Karpas-422 (cell line): ENCODE measurements at places on chromosomes 3 and 15. TPM values are rescaled to one million over a fixed set of nuclear protein-coding genes. Genes with fewer than 3 reads are reported as not detected.

LRRC34 gene
- total RNA-seq, result 10.0 and 11.8 TPM in 2 replicates

MYZAP gene
- not detected in 2 replicates for total RNA-seq

SYNPR gene
- not detected in 2 replicates for total RNA-seq

GRK7 gene
- total RNA-seq, result not detected in 2 replicates

GPR149 gene
- not detected in 2 replicates for total RNA-seq

IGF2BP2 gene
- 0.18 and 0.67 TPM in 2 replicates for total RNA-seq

GNAT1 gene
- not detected in 2 replicates for total RNA-seq

SLC51A gene
- total RNA-seq, result not detected in 2 replicates

C3orf49 gene
- total RNA-seq, result not detected in 2 replicates

ABHD2 gene
- 28.3 and 43.6 TPM in 2 replicates for total RNA-seq

ASB14 gene
- 0.04 TPM in 1 of 2 replicates, not detected in the other for total RNA-seq

POLR2M gene
- total RNA-seq, result 221 and 672 TPM in 2 replicates

ISLR2 gene
- total RNA-seq, result not detected in 2 replicates

LMAN1L gene
- total RNA-seq, result 3.3 and 4.3 TPM in 2 replicates

ZBED2 gene
- not detected in 2 replicates for total RNA-seq

DNA sequence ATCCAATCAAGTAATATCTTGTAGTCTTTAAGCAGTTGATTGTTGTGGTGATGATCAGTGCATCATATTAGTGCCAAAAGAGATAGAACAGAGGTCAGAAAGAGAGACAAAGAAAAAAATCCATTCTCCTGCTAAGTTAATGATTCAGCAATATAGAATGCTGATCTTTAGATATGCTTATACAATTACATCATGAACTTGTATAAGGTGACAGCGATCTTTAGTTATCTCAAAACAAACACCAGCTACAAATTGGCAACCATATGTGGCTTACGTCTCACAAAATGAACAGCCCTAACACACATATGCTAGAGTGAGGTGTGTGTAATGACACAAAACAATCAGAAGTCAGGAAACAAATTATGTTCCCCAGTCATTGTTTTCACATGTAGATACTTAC, 12.5 kb downstream of the LSAMP start:
- no peak for DNase-seq
- H3K27ac ChIP-seq, result no peak overlapping the region
- H3K4me1 ChIP-seq, result no peaks in the 10 kb centered on the region
- H3K36me3 ChIP-seq, result no peaks in the 10 kb centered on the region
- no peak overlapping the region for H3K4me3 ChIP-seq
- no peaks in the 10 kb centered on the region for H3K27me3 ChIP-seq

DNA sequence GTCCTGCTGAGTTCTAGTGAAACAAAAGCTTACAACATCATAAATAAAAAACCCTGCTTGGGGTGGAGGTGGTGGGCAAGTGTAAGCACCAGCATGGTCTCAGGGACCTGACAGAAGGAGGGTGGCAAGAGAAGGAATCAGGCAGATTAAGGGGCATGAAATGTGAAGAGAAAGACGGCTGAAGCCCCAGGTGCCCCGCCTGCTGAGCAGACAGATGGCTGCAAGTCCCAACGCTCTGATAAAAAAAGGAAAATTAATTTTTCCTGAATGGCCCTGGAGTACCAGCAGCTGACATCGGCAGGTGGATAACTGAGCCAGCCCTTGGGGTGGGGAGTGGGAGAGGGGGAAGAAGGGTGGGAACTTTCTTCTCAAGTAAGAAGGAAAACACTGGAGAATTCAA, 137.9 kb downstream of the XXYLT1 start:
- H3K4me1 ChIP-seq, result peaks cover 10% of the 10 kb centered on the region
- DNase-seq, result no peak
- no peak overlapping the region for H3K27ac ChIP-seq

DNA sequence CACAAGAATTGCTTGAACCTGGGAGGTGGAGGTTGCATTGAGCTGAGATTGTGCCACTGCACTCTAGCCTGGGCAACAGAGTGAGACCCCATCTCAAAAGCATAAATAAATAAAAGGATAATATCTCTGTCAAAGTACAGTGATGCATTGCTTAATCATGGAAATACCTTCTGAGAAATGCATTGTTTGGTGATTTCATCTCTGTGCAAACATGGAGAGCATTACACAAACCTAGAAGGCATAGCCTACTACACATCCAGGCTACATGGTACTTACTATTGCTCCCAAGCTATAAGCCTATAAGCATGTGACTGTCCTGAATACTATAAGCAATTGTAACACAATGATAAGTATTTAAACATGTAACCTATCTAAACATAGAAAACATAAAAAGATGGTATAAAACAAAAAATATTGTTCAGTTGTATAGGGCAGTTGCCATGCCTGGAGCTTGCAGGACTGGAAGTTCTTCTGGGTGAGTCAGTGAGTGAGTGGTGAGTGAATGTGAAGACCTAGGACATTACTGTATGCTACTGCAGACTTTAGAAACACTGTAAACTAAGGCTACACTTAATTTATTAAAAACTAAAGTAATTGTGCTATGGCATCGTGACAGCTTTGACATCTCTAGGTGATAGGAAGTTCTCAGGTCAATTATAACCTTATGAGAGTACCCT, 93.6 kb upstream of the SNRPN start:
- no peak overlapping the region for H3K4me3 ChIP-seq
- no peak for DNase-seq
- H3K27me3 ChIP-seq, result no peaks in the 10 kb centered on the region
- no peaks in the 10 kb centered on the region for H3K36me3 ChIP-seq
- no peak overlapping the region for H3K27ac ChIP-seq

GRCh38 chr3:47515864-47516319, 2.4 kb upstream of the ELP6 start:
- H3K4me3 ChIP-seq, result no peak overlapping the region
- peaks cover 5% of the 10 kb centered on the region; the same call in 1 of the 2 replicates for H3K36me3 ChIP-seq
- peaks cover 22% of the 10 kb centered on the region for H3K4me1 ChIP-seq
- no peaks in the 10 kb centered on the region for H3K27me3 ChIP-seq
- H3K27ac ChIP-seq, result no peak overlapping the region

DNA sequence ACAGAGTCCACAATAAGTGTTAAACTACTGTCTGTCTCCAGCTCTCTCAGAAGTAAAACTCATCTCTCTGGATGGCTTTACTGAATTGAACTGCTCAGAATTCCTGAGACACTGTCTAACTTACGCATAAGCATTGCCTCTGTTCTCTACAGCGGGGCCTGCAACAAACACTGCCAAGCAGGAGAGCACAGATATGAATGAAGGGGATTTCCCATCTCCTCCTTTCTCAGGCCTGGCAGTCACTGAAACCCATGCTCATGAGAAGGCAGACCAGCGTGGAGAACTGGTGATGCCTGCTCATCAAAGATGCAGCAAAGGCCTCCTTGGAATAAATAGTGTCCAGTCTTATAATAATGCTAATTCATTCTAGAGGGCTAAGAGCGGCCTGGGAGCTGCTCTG, 10.3 kb downstream of the RASGRP1 start:
- H3K27me3 ChIP-seq, result no peaks in the 10 kb centered on the region
- H3K4me3 ChIP-seq, result no peak overlapping the region
- H3K4me1 ChIP-seq, result peaks cover 29% of the 10 kb centered on the region

DNA sequence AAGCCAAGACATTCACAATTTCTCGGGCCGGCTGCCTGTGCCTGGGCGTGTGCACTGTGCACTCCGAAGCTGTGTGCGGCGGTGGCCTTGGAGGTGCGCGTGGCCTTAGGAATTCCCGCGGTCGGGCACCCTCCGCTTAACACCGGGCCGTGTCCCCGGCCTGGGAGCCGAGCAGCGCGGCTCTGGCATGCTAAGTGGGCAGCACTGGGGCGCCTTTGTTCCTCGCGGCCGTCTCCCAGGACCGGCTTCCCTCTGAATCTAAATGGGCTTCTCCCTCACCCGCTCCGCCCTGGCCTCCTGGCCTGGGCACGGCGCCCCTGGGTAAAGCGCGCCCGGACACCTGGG, 498 bp upstream of the ARNT2 start:
- H3K27me3 ChIP-seq, result no peaks in the 10 kb centered on the region
- no peak overlapping the region for H3K27ac ChIP-seq
- no peaks in the 10 kb centered on the region for H3K4me1 ChIP-seq
- H3K4me3 ChIP-seq, result no peak overlapping the region
- no peak for DNase-seq
- H3K36me3 ChIP-seq, result no peaks in the 10 kb centered on the region

- H3K4me3 ChIP-seq, result no peak overlapping the region
- no peaks in the 10 kb centered on the region for H3K4me1 ChIP-seq
- DNase-seq, result no peak
- H3K27ac ChIP-seq, result no peak overlapping the region
Measured at GRCh38 chr3:37183375-37183831, 9.0 kb upstream of the LRRFIP2 start.

- H3K27ac ChIP-seq, result no peak overlapping the region
- no peak overlapping the region for H3K4me3 ChIP-seq
- no peaks in the 10 kb centered on the region for H3K36me3 ChIP-seq
Measured at GRCh38 chr3:84275532-84275931, 683.3 kb upstream of the CADM2 start.

DNA sequence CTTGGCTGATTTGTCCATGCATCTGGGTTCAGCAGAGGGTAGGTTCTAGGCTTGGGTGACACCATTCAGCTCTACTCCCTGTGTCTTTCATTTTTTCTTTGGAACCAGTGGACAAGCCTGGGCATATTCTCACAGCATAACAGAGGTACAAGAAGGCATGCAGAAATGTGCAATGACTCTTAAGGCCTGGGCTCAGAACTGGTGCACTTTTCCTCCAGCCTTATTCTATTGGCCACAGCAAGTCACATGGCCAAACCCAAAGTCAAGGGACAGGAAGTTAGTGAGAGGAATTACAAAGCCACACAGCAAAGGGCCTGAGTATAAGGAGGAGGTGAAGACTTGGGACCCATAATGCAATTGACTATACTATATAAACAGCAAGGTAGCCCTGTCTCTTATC, 200.9 kb upstream of the CTDSPL start:
- no peaks in the 10 kb centered on the region for H3K4me1 ChIP-seq
- no peaks in the 10 kb centered on the region for H3K36me3 ChIP-seq
- DNase-seq, result peak; percentile 51
- H3K27ac ChIP-seq, result no peak overlapping the region

- DNase-seq, result no peak
- H3K36me3 ChIP-seq, result no peaks in the 10 kb centered on the region
- no peaks in the 10 kb centered on the region for H3K4me1 ChIP-seq
- no peaks in the 10 kb centered on the region for H3K27me3 ChIP-seq
Measured at GRCh38 chr3:102674284-102674683, 239.5 kb downstream of the ZPLD1 start.

DNA sequence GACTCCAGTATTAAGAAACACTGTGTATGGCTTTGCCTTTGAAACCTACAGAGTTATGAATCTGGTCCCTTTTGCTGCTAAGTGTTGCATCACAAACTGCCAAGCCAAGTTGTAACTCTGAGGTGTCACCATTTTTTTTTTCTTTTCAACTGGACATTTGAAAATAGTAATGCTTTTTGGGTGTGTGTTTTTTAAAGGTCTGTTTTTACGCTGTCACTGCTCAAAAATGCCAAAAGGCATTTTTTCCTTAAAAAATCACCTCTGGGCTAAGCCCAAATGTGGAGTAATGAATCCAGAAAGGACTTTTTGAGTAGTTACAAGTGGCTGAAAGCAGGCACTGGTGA, 9.5 kb downstream of the SMAD3 start:
- no peaks in the 10 kb centered on the region for H3K36me3 ChIP-seq
- DNase-seq, result no peak
- no peaks in the 10 kb centered on the region for H3K27me3 ChIP-seq
- H3K27ac ChIP-seq, result no peak overlapping the region
- H3K4me3 ChIP-seq, result no peak overlapping the region
- H3K4me1 ChIP-seq, result peaks cover 64% of the 10 kb centered on the region

DNA sequence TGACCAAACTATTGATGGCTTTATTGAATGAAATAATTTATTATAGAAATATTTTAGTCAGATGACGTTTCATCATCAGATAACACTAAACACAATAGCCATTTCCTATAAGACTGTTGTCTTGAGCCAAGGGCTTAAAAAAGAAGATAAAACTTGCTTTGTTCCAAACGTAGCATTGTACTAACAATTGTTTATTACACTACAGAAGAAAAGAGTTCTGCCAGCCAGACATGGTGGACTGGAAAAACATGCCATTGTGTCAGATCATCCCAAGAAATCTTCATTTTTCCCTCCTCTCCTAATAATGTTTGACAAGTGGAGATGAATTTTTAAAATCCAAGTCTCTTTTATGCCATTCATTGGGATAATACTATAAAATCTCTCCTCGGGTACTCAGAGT, 203.3 kb downstream of the CDIN1 start:
- H3K36me3 ChIP-seq, result no peaks in the 10 kb centered on the region
- no peaks in the 10 kb centered on the region for H3K27me3 ChIP-seq
- H3K27ac ChIP-seq, result no peak overlapping the region

DNA sequence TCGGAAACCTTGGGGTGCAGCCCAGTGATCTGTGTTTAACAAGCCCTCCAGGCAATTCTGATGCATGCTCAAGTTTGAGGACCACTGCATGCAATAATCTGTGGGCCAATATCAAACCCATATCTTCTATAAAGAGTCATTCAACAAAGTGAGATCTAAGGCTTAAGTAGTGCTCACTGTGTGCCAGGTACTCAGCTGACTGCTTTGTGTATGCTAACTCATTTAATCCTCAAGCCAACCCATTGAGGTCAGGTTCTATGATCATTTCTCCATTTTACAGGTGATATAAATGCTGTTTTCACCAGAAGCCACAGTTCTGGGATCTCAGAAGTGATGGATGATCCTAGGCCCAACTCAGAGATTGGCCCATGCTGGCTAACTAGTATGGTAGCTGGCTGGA, 101.7 kb downstream of the SMAD6 start:
- no peaks in the 10 kb centered on the region for H3K36me3 ChIP-seq
- no peaks in the 10 kb centered on the region for H3K27me3 ChIP-seq
- DNase-seq, result no peak
